Central memory CD8-positive, alpha-beta T cell (primary cell): ENCODE measurements at places on chromosomes 5 and 9.
A peak's percentile ranks its signal among the peaks of the same experiment; 100 is the strongest.

DNA sequence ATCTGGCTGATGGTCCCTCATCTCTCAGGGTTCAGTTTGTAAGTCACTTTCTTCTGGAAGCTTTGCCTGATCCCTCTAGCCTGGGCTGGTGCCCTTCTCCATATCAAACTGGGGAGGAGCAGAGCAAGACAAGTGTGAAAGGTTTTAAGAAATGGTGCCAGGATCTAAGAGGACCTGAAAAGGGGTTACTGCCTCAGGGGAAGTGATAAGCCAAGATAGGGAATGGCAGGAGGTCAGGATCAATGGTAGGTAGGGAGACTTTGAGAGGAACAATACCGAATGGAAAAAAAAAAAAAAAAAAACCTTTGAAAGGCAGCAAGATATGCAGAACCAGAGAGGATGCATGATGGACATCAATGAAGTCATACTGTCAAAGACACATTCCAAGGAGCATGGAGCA lies 67.5 kb upstream of the TLR4 start:
- H3K36me3 ChIP-seq, result no peaks in the 10 kb centered on the region
- no peaks in the 10 kb centered on the region for H3K4me1 ChIP-seq
- DNase-seq, result no peak
- peaks cover 9% of the 10 kb centered on the region for H3K27me3 ChIP-seq
- no peak overlapping the region for H3K4me3 ChIP-seq

DNA sequence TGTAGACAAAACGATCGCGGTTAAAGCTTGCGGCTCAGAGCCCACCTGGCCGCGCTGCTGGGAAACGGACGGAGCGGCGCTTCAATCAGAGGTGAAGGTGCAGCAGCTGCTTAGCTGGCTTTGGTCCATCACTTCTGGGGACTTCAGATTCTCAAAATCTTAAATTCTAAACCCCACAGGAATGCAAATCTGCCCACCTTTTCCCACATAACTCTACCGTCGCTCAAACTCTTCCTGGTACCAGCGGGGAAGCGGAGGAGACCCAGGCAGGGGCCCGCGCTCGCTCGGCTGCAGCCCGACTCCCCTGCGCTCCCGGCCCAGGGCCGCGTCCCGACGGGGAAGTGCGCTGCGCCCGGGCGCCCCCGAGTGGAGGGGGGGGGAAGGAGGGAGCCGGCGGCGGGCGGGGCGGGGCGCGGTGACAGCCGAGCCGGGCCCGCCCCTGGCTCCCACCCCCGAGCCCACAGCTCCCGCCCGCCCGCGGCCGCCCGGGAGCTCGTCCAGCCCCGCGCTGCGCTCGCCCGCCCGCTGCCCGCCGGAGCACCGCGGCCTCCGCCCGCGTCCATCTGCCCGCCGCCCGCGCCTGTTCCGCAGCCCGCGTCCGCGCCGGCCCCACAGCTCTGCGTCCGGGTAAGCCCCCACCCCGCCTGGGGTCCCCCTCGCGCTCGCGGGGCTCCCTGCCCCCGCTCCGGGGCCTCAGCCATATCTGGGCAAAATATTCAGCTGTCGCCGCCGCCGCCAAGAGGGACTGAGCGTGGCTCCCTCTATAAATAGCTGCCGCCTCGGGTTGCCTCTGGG lies at the start of gene TMOD1:
Gene TMOD1, plus strand, starts transcription at position 490 of the 795 bp plus-strand sequence. CDS start 22,523 bp downstream, outside the sequence.
- H3K4me1 ChIP-seq, result peaks cover 9% of the 10 kb centered on the region
- peaks cover 17% of the 10 kb centered on the region for H3K27me3 ChIP-seq
- DNase-seq, result no peak

- DNase-seq, result no peak
- H3K4me1 ChIP-seq, result no peaks in the 10 kb centered on the region
These were observed 198.6 kb downstream of the TLE1 start for GRCh38 chr9:81490605-81491331.

- H3K27me3 ChIP-seq, result peaks cover 19% of the 10 kb centered on the region
- DNase-seq, result no peak
- H3K36me3 ChIP-seq, result no peaks in the 10 kb centered on the region
- no peaks in the 10 kb centered on the region for H3K4me1 ChIP-seq
These were observed 603 bp downstream of the SAXO1 start for GRCh38 chr9:19032406-19032805.

DNA sequence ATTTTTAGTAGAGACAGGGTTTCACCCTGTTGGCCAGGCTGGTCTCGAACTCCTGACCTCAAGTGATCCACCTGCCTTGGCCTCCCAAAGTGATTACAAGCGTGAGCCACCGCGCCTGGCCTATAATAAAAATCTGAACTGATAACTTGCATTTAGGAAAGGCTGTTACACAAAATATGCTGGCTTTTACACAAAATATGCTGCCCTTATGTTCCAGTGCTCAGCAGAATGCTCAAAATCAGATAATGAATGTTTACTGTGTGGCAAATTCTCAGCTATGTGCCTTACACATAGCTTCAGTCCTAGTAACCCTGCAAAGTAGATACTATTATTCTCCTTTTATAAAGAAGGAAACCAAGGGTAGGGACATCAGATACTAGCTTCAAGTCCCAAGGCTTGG lies 141.3 kb upstream of the MSX2 start:
- no peaks in the 10 kb centered on the region for H3K4me1 ChIP-seq
- no peak overlapping the region for H3K27ac ChIP-seq
- no peaks in the 10 kb centered on the region for H3K36me3 ChIP-seq
- no peaks in the 10 kb centered on the region for H3K27me3 ChIP-seq
- no peak for DNase-seq

- H3K4me3 ChIP-seq, result no peak overlapping the region
- H3K36me3 ChIP-seq, result peaks cover 3% of the 10 kb centered on the region
- no peaks in the 10 kb centered on the region for H3K4me1 ChIP-seq
- peaks cover 54% of the 10 kb centered on the region for H3K27me3 ChIP-seq
- no peak overlapping the region for H3K27ac ChIP-seq
These were observed 89.9 kb downstream of the BARX1 start for GRCh38 chr9:93865245-93865644.

- H3K4me3 ChIP-seq, result no peak within 1 kb of the TSS
- H3K4me1 ChIP-seq, result no peaks in the 10 kb centered on the region
- peak within 1 kb of the TSS; percentile 35 for H3K27ac ChIP-seq
- no peaks in the 10 kb centered on the region for H3K27me3 ChIP-seq
These were observed at the start of gene LEAP2 for GRCh38 chr5:132873119-132873929. TSS of gene LEAP2 (plus strand) at chr5:132873668. CDS start at chr5:132873695, 27 bp downstream.

DNA sequence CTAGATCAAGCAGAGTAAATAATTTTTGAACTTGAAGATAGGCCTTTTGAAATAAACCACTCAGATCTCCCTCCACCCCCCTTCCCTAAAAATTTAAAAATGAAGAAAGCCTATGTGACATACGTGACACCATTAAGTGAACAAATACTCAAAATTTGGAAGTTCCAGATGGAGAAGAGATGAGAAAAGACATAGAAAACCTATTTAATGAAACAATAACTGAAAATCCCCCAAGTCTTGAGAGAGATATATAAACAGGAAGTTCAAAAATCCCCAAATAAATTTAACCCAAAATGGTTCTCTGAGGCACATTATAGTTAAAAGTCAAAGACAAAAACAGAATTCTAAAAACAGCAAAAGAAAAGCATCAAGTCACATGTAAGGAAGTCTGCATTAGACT lies 428.6 kb downstream of the PSAT1 start:
- no peak for DNase-seq
- no peak overlapping the region for H3K27ac ChIP-seq
- no peaks in the 10 kb centered on the region for H3K27me3 ChIP-seq
- no peak overlapping the region for H3K4me3 ChIP-seq

DNA sequence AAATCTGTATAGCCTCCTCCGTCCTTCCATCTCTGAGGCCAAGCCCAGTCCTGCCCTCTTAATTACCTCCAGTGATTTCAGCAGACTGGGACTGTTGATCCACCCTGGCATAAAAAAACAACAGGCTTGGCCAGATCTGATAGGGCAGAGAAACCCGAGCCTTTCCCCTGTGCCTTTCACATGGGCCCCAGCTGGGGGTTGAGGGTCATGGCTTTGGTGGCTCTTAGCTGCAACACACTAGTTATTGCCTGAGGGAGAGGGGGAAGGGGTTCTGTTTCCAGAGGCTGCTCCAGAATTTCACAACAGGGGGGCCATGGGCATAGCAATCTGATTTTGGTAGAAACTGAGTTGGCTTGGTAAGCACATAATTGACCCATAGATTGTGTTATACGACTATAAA lies 21.2 kb upstream of the PANK3 start:
- DNase-seq, result no peak
- H3K4me3 ChIP-seq, result no peak overlapping the region
- no peak overlapping the region for H3K27ac ChIP-seq
- H3K36me3 ChIP-seq, result peaks cover 5% of the 10 kb centered on the region
- no peaks in the 10 kb centered on the region for H3K4me1 ChIP-seq

- peaks cover 39% of the 10 kb centered on the region for H3K27me3 ChIP-seq
- H3K27ac ChIP-seq, result no peak overlapping the region
These were observed 232.3 kb downstream of the GAS1 start for GRCh38 chr9:86714999-86715398.

DNA sequence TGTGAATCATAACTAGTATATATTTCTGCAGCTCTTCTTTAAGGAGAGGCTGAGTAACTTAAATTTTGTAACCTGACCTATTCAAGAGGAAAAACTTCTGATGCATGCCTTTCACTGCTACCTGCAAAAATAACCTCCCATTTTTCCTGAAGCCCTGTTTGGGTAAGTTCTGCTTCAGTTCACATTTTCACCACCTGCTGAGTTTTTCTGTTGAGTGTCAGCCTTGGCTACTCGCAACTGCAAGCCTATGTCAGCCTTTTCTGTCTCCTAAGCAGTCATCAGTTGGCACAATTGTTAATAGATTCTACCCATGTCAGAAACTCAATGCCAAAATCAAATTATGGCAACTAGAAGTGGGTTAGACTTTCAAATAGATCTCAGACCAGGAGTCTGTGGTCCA lies 8.2 kb upstream of the TNFAIP8 start:
- no peaks in the 10 kb centered on the region for H3K27me3 ChIP-seq
- no peak overlapping the region for H3K4me3 ChIP-seq
- peaks cover 4% of the 10 kb centered on the region for H3K36me3 ChIP-seq
- H3K27ac ChIP-seq, result no peak overlapping the region

- no peaks in the 10 kb centered on the region for H3K36me3 ChIP-seq
- no peak for DNase-seq
- H3K4me3 ChIP-seq, result no peak overlapping the region
- no peak overlapping the region for H3K27ac ChIP-seq
- peaks cover 14% of the 10 kb centered on the region for H3K27me3 ChIP-seq
- no peaks in the 10 kb centered on the region for H3K4me1 ChIP-seq
These were observed 50.6 kb downstream of the ALDH1A1 start for GRCh38 chr9:72902268-72902667.

GRCh38 chr9:87818308-87818707 lies 64.4 kb upstream of the SPATA31E1 start:
- no peaks in the 10 kb centered on the region for H3K4me1 ChIP-seq
- no peak overlapping the region for H3K27ac ChIP-seq
- no peak overlapping the region for H3K4me3 ChIP-seq
- peaks cover 2% of the 10 kb centered on the region for H3K36me3 ChIP-seq

DNA sequence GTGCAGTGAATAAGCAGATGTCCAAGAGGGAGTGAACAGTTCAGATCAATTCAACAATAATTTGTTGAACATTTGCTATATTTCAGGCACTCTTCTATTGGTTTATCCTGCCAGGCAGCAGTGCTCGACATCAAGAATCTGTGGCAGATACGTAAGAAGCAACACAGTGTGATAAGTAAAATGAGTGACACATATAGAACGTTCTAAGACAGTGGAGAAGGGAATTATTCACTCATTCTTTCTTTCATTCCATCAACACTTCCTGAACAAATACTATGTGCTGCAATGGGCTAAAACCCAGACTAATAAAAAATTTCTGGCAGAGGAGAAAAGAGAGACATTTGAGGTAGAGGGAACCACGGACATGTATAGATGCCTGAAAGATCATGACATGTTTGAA lies 89.9 kb upstream of the GLIS3 start:
- no peak overlapping the region for H3K4me3 ChIP-seq
- peaks cover 10% of the 10 kb centered on the region for H3K27me3 ChIP-seq
- no peak for DNase-seq
- H3K4me1 ChIP-seq, result no peaks in the 10 kb centered on the region

- no peaks in the 10 kb centered on the region for H3K4me1 ChIP-seq
- no peaks in the 10 kb centered on the region for H3K36me3 ChIP-seq
- H3K4me3 ChIP-seq, result no peak overlapping the region
- H3K27me3 ChIP-seq, result no peaks in the 10 kb centered on the region
- DNase-seq, result no peak
- no peak overlapping the region for H3K27ac ChIP-seq
These were observed 425.2 kb upstream of the ZNF608 start for GRCh38 chr5:125171641-125172040.

DNA sequence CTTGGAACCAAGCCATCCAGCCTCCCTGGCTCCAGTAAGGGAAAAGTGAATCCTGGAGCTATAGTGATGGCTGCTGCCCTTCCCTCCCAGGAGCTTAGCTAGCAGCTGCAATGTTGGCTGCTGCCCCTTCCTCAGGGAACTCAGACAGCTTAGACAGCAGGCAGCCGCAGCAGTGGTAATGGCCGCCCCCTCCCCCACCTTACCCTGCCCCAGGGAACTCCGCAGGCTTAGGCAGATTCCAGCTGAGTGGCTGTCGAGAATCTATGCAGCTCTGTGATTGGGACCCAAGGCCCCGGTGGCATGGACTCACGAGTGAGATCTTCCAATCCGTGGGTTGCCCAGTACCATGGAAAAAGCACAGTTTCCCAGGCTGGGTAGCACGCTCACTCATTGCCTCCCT lies 378.6 kb downstream of the NNT start:
- DNase-seq, result no peak
- no peak overlapping the region for H3K27ac ChIP-seq
- H3K36me3 ChIP-seq, result no peaks in the 10 kb centered on the region
- H3K4me3 ChIP-seq, result no peak overlapping the region
- no peaks in the 10 kb centered on the region for H3K27me3 ChIP-seq
- H3K4me1 ChIP-seq, result no peaks in the 10 kb centered on the region

DNA sequence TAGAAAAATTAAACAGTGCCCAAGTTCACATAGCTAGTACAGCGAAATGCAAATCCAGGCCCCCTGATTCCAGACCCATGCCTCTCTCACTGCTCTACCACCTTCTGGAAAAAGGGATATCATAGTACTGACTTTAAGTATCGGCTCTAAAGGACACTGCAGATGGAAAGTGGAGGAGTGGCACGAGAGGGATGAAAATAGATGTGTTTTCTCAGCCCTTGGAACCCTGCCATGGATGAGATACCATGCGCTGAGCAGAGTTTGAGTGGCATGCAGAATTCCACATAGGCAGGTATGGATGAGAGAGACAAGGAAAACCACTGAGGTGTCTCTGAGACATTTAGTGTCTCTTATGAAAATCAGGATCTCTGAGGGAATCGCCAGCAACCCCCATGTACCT lies 18.8 kb downstream of the CKMT2 start:
- no peaks in the 10 kb centered on the region for H3K27me3 ChIP-seq
- no peak overlapping the region for H3K27ac ChIP-seq
- H3K4me1 ChIP-seq, result no peaks in the 10 kb centered on the region
- H3K4me3 ChIP-seq, result no peak overlapping the region
- peaks cover 2% of the 10 kb centered on the region for H3K36me3 ChIP-seq

- peak overlapping the region; percentile 91 for H3K27ac ChIP-seq
- no peak for DNase-seq
- peaks cover 45% of the 10 kb centered on the region for H3K36me3 ChIP-seq
- H3K4me1 ChIP-seq, result peaks cover 47% of the 10 kb centered on the region
- H3K4me3 ChIP-seq, result peak overlapping the region; percentile 66
These were observed 7.8 kb downstream of the NINJ1 start for GRCh38 chr9:93126151-93126781.

DNA sequence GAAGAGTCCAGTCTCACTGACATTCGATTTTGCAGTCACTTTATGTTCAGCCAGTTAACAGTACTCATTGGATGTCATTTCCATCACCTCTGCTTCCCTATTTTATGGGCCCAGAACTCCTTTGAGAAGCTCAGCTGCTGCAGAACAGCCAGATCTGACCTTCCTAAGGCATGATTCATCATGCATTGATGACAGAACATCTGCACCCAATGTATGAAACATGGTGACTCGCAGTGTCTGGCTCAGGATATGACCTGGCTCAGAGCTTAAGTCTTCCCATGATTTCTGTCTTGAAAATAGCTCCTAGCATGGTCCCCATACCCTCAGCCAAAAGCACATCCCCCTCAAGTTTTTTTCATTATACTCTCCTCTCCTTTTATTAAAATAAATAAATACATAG lies 92.6 kb upstream of the TRIM32 start:
- H3K4me3 ChIP-seq, result no peak overlapping the region
- H3K4me1 ChIP-seq, result no peaks in the 10 kb centered on the region
- H3K27me3 ChIP-seq, result no peaks in the 10 kb centered on the region
- no peak for DNase-seq
